ENCODE measurements at places on chromosomes 5 and 9. TPM values are rescaled to one million over a fixed set of nuclear protein-coding genes. Genes with fewer than 3 reads are reported as not detected.

Gene PAEP
- total RNA-seq: not detected

Gene NACC2
- total RNA-seq: 27.1 TPM

Gene TIMD4
- not detected for total RNA-seq

Gene PCDHB8
- 0.53 TPM for total RNA-seq

Gene CNTNAP3B
- 80.4 TPM for total RNA-seq

Gene VDAC1
- 253 TPM for total RNA-seq

Gene PTGDS
- total RNA-seq: not detected

Gene PCDHB11
- 0.16 TPM for total RNA-seq

Measured in endothelial cell of umbilical vein (primary cell).